Foreskin fibroblast (primary cell): ENCODE measurements at places on chromosomes 16 and 17.
A peak's percentile ranks its signal among the peaks of the same experiment; 100 is the strongest.

DNA sequence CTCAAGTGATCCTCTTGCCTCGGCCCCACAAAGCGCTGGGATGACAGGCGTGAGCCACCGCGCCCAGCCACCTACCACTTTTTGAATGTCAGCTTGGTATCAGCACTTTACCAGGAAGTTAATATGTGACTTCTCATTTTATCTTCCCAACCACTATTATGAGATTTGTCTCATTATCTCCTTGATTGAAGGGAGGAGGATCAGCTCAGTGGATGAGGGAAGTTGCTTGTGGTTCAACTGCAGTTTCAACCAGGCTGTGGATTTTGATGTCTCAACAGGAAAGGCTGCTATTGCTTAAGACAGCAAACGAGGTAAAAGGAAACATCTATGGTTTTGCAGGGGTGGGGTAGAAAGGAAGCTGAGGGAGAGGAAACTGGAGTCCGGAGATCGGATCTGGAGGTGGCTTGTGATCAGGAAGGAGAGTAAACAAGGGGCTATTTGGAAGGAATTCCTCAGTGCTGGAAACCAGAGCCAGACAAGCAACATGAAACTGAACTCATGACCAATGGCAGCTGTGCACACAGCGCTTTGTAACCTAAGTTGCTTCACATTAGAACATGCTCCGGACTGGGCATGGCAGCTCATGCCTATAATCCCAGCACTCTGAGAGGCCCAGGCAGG lies 180.5 kb downstream of the VPS53 start:
- no peak for DNase-seq

GRCh38 chr16:82041542-82041941 lies 6.5 kb downstream of the HSD17B2 start:
- DNase-seq = no peak

DNA sequence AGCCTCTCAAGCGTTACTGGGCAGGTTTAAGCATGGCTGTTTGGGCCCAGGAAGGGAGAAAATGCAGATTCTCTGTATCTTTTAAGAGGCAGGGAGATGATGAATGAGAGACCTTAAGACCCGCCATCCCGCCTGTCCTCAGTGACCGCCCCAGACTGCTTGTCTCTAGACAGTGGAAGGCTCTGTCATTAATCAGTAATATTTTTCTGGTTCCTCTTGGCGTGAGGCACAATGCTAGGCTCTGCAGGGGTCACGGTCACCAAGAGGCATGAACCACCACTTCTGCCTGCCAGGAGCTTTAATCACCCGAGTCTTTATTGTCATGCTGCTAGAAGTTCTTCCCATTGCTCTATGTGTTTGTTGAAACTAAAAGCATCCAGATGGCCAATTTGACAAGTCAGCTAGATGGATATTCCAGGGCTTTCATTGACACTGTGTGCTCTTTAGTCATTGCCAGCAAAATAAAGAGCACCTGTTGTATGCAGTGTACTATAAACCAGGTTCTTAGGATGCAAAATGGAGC lies 3.2 kb downstream of the SLC6A2 start:
- DNase-seq = no peak

DNA sequence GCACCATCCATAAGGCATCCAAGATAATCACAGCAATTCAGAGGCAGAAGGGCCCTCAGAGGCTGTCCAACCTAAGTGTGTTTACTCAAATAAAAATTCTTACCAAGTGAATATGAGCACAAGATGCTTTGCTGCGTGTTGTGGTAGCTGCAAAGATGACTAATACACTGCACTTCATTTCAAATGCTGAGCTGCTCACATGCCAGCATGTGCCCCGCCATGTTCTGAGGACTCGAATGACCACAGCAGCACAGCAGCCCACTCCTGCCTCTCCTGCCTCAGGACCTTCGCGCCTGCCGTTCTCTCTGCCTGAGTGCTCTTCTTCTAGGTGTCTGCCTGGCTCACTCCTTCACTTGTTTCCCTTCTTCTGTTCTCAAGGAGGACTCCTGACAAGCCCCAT lies 19.0 kb downstream of the PIK3R5 start:
- DNase-seq = no peak

DNA sequence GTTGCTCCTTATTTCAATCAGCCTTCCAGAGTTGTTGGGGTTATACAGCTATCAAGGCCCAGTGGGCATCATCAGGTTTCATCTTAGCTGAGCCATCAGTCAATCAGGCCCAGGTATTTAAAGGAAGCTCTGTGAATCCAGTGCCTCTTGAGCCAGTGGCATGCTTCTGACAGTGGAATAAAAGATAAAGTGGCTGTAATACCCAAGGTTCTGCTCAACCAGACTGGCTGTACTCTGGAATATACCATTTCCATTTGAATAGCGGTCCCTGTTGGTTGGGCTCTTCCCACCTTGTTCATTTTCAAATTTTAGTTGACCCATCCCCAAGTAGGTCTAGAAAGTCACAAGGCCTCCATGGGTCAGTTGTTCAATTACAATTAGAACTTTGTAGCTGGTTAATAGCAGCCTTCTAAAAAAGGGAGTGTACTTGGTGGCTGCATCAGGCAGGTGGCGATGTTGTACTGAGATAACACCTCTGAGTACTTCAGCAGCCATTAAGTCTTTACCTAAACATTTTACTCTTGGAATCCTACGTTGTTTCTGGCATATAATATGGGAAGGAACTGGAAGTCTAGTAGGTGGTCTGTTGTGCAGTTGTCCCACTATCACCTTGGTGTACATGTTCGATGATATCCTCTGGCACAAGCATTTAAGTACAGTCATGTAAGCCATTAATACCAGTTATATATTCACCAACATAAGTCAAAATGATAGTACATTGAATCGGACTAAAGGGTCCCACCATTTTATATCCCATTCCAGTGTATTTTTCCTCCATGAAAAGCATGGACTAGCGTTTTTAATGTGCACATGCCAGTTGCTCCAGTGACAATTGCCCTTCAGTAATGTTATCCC lies 294.1 kb downstream of the BCAS3 start:
- DNase-seq = peak; percentile 54

DNA sequence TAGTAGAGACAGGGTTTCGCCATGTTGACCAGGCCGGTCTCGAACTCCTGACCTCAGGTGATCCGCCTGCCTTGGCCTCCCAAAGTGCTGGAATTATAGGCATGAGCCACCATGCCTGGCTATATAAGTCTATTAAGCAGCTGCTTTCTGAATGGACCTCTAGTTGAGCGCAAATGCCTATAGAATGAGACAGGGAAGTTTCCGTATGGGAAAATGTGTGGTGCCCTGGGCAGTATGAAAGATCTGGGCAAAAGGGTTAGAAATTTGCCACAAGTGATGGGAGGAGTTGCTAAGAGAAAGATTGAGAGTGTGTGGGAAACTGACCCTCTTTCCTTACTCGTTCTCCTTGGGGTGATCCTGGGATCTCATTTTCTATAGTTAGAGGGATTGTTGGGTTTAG lies 26.3 kb downstream of the SLC6A2 start:
- DNase-seq = no peak

DNA sequence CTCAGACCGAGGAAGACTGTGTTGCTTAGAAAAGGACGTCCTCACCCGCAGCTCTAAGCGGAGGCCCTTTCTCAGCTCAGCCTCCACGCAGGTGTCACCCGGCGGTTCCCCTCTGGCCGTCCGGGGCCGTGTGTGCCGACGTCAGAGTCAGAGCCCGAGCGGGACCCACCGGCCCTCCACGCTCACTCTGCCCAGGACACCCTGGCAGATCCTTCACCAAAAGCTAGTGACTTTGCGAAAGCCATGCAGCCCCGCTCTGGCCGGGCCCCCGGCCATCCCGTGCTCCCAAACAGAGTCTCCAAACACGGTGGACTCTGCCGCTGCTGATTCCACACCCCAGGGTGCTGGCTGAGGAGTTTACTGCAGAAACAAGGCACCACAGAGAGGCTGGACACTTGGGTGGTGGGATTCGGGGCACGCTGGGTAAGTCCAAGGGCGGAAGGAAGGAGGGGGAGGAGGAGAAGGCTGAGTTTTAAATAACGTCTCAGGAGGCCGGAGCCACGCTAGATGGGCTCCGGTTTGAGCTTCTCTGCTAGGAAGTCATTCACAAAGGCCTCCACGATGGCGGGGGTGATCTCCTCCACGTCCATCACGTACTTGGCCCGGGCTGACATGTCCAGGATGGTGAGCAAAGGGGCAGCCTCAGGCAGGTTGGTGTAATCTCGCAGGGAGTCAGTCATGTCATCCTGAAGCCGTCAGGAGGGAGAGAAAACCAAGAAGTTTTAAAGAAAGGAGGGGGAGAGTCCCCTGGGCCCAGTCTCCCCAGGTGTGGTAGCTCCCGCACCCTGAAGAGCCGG lies 18.5 kb downstream of the MRM3 start:
- DNase-seq = no peak

GRCh38 chr17:75365009-75365930 lies 40.2 kb downstream of the GRB2 start:
- DNase-seq = no peak

- DNase-seq = no peak
These were observed 1.1 kb downstream of the KDM8 start for GRCh38 chr16:27204312-27204915.

- peak; percentile 86 for DNase-seq
These were observed 42.0 kb downstream of the CMIP start for GRCh38 chr16:81486540-81487061.

GRCh38 chr17:73337330-73337710 lies 25.5 kb upstream of the CDC42EP4 start:
- peak; percentile 53 for DNase-seq

DNA sequence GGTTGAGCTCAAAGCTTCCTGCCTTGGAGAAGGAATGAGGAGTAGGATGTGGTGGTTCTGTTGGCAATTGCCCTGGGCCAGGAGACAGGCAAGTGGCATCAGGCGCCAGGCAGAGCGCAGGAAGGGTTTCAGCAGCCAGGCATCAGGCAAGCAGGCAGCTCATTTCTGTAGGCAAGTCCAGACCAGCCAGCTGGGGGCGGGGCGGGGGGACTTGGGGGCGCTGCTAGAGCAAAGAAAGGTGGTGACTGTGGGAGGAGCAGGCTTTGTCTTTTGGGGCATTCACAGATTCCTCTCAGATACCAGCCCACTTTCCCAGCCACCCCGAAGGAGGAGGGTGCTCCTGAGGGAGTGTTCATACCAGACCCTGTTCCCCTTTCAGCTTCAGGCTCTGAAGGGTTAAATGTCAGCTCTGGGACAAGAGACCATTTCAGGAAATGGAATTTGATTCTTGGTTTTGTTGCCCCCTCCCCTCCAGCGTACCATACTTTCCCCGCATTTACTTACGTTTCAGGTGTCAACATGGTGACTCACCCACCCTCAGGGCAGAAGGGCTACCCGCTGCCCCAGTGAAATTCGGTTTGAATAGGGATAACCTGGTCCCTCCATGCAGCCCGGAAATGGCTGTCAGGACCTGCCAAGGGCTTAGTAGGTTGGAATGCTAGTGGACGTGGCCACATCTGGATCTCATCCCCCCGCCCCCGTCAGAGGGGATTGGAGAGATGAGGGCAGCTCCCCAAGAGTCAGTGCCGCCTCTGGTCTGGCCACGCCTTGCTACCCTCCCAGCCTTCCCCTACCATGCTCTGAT lies 13.2 kb downstream of the NGFR start:
- DNase-seq = peak; percentile 62

- DNase-seq = peak; percentile 75
These were observed 22.3 kb downstream of the MAP3K14 start for GRCh38 chr17:45294506-45294905.

DNA sequence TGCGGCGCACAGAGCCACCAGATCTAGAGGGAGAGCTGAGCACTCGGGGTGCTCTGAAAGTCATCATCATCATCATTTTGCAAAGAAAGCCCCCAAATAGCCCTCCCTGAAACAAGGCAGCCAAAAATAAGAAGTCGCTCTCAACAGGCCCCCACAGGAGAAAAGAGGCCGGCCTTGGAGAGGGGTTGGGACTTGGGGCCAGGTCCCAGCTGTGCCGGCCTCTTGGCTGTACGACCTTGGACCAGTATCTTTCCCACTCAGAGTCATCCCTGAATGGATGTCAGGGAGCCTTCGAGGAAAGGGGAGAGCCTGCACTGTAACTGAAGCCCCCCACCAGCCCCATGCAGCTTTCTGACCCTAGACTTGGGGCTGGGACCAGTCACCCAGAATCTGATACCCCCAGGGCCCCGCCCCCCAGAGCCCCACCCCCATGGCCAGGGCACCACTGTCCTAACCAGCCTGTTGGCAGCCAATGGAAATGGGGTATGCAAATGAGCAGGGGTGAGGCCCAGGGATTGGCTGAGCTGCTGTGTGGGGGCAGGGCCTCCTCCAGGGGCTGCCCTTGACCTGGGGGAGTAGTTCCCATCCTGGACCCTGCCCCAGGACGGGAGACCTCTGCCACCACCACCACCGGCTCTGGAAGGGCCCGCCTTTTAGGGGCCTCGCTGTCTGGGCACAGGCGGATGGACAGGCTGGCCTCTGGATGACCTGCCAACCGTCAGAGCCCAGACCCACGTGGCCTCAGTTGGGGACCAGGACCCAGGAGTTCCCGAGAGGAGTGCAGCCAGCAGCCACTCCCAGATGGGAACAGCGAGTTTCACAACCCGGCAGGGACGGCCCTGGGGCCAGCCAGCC lies 15.4 kb downstream of the ZFPM1 start:
- peak; percentile 21 for DNase-seq

DNA sequence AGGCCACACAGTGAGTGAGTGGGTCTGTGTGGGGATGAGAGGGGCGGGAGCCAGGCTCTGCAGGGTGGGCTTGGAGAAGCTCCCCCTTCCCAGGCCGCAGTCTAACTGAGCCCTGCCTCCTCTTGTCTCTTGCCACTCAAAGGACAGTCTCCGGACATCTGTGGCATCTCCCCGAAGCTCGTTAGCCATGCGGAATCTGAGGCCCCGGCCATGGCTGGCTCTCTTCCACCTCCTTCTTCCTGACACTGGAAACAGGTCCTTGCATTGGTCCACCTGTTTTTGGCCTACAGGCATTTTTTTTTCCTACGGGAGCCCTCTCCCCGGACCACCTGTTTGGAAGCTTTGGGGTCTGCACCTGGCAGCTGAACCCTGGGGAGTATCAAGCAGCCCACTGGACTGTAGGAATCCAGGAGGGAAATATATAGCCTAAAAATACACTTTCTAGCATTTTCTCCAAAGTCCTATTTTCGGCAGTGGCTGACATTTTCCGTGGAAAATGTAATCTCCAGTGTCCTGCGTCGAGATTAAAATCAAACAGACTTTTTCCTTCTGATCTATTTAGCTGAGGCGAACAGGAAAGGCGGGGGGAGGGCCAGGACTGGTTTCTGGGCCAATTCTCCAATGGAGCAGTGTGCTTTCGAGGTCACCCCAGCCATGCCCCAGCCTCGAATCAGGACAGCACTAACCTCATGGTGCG lies 9.1 kb downstream of the ATP2A3 start:
- DNase-seq = no peak
